ENCODE measurements at places on chromosomes 16 and 17. TPM values are rescaled to one million over a fixed set of nuclear protein-coding genes. Genes with fewer than 3 reads are reported as not detected.
A peak's percentile ranks its signal among the peaks of the same experiment; 100 is the strongest.

Gene CRISPLD2
- polyA plus RNA-seq, result 1.3 TPM

Gene PRSS36
- 0.95 TPM for polyA plus RNA-seq

Gene TRPV3
- polyA plus RNA-seq, result 9.4 TPM

Gene P2RX1
- not detected for polyA plus RNA-seq

Gene KCNG4
- polyA plus RNA-seq, result not detected

Gene XYLT1
- polyA plus RNA-seq, result 10.0 TPM

Gene CCL8
- not detected for polyA plus RNA-seq

Gene RHBDL3
- not detected for polyA plus RNA-seq

Gene JPT1
- polyA plus RNA-seq, result 67.5 TPM

Gene SEC14L1
- polyA plus RNA-seq, result 20.1 TPM

GRCh38 chr16:15502041-15502725, 67.8 kb downstream of the BMERB1 start:
- DNase-seq, result peak; percentile 21
- H3K36me3 ChIP-seq, result no peaks in the 10 kb centered on the region
- H3K27ac ChIP-seq, result no peak overlapping the region
- H3K4me1 ChIP-seq, result peaks cover 8% of the 10 kb centered on the region
- H3K27me3 ChIP-seq, result no peaks in the 10 kb centered on the region
- no peak overlapping the region for H3K4me3 ChIP-seq

DNA sequence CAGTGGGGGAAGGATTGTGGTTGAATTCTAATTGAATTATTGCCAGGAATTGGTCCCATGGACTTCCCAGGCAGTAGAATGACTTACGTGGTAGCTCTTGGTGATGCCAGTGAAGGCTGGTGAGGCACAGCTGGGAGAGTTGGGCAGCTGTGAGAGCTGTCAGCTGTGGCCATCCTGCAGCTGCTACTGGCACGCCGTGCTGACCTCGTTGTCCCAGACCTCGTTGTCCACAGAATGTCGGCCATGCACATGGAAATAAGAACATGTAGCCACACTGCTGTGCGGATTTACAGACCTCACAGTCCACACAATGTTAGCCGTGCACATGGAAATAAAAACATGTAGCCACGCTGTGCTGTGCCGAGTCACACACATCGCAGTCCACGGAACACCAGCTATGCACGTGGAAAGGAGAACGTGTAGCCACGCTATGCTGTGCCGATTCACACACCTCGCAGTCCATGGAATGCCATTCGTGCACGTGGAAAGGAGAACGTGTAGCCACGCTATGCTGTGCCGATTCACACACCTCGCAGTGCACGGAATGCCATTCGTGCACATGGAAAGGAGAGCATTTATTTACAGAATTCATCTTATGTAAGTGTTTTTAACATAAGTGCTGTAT, 59.2 kb downstream of the BANP start:
- H3K36me3 ChIP-seq, result peaks cover 10% of the 10 kb centered on the region
- no peak overlapping the region for H3K4me3 ChIP-seq
- H3K4me1 ChIP-seq, result peaks cover 11% of the 10 kb centered on the region
- DNase-seq, result no peak
- no peaks in the 10 kb centered on the region for H3K27me3 ChIP-seq

GRCh38 chr16:75097191-75097761, 19.3 kb downstream of the LDHD start:
- peaks cover 38% of the 10 kb centered on the region for H3K4me1 ChIP-seq
- no peak overlapping the region for H3K4me3 ChIP-seq
- H3K27me3 ChIP-seq, result no peaks in the 10 kb centered on the region
- H3K36me3 ChIP-seq, result peaks cover 7% of the 10 kb centered on the region

- no peak overlapping the region for H3K27ac ChIP-seq
- H3K4me1 ChIP-seq, result peaks cover 31% of the 10 kb centered on the region
- H3K4me3 ChIP-seq, result no peak overlapping the region
- no peak for DNase-seq
Observed at GRCh38 chr16:4049031-4049430, 67.2 kb downstream of the ADCY9 start.

- H3K4me1 ChIP-seq, result peaks cover 6% of the 10 kb centered on the region
- peaks cover 5% of the 10 kb centered on the region for H3K27me3 ChIP-seq
- no peak for DNase-seq
- no peak overlapping the region for H3K27ac ChIP-seq
- no peaks in the 10 kb centered on the region for H3K36me3 ChIP-seq
- H3K4me3 ChIP-seq, result peak overlapping the region; percentile 67
Observed at GRCh38 chr17:39951924-39952679, 10.7 kb upstream of the GSDMA start.

DNA sequence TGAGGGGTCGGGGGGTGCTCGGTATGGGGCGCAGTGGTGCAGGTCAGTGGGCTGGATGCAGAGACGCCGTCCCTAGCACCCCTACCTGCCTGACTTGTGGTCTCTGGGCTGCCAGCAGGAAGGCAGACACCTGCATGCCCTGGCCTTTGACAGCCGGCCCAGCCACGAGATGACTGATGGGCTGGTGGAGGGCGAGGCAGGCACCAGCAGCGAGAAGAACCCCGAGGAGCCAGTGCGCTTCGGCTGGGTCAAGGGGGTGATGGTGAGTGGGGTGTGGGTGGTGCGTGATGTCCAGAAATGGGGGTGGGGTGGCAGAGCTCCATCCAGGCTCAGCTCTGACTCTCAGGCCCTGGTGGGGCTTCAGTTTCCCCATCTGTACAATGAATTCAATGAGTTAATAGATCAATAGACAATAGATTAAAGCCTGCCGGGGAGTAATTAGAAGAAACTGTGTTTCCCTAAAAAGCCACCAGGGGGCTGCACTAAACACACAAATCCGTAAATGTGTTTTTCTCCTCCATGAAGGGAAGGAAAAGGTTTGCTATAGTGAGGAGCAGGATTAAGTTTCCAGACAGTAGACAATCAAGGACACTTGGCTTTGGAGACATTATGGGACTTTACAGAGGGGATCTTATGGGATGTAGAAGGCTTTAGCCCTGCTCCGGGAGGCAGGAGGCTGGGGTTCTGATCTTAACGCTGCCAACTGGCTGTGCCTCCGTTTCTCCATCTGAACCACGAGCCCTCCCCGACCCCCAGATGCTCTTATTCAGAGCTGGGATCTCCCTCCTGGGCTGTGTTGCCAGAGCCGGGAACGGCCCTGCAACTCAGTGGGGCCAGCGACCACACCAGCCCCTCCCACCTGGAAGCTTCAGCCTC, 2.2 kb downstream of the SLC12A3 start:
- H3K4me3 ChIP-seq, result no peak overlapping the region
- no peaks in the 10 kb centered on the region for H3K36me3 ChIP-seq
- H3K4me1 ChIP-seq, result no peaks in the 10 kb centered on the region

DNA sequence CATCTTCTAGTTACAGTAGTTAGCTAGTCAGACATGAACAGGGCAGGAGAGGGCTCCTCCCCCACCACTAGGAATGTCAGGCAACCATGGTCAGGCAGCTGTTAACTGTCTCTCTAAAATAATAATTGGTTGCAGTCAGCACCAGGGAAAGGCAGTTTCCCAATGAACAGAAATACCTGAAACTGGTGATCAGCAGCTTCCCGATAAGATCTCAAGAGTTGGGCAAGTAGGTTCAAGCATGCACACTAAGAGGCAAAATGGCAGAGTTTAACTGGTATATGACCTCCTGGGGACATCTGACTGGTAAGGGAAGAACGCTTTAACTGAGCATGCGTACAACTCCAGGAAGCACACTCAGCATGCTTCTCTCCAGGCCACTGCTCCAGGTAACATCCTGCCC, 12.6 kb upstream of the XYLT1 start:
- no peaks in the 10 kb centered on the region for H3K27me3 ChIP-seq
- no peaks in the 10 kb centered on the region for H3K36me3 ChIP-seq
- H3K4me3 ChIP-seq, result peak overlapping the region; percentile 32
- peak overlapping the region; percentile 30 for H3K27ac ChIP-seq
- peak; percentile 45 for DNase-seq

DNA sequence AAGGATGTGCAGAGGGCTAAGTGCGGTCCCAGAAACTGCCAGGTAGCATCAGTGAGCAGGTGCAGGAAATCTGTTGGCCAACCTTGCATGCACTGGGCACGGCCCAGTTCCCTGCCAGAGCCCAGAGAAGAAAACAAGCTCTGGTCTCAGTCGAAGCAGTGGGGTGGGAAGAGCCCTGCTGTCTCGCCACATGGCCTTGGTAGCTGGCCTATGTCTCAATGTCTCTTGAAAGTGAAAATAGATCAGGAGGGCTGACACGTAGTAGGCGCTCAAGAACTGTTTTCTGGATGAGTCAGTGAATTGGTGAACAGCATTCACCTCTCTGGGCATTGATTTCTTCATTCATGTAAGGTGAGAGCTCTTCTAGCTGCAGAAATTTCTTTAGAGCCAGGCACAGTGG, 90.4 kb downstream of the MARF1 start:
- H3K36me3 ChIP-seq, result no peaks in the 10 kb centered on the region
- no peak overlapping the region for H3K4me3 ChIP-seq
- H3K27me3 ChIP-seq, result no peaks in the 10 kb centered on the region
- no peak for DNase-seq
- no peak overlapping the region for H3K27ac ChIP-seq

DNA sequence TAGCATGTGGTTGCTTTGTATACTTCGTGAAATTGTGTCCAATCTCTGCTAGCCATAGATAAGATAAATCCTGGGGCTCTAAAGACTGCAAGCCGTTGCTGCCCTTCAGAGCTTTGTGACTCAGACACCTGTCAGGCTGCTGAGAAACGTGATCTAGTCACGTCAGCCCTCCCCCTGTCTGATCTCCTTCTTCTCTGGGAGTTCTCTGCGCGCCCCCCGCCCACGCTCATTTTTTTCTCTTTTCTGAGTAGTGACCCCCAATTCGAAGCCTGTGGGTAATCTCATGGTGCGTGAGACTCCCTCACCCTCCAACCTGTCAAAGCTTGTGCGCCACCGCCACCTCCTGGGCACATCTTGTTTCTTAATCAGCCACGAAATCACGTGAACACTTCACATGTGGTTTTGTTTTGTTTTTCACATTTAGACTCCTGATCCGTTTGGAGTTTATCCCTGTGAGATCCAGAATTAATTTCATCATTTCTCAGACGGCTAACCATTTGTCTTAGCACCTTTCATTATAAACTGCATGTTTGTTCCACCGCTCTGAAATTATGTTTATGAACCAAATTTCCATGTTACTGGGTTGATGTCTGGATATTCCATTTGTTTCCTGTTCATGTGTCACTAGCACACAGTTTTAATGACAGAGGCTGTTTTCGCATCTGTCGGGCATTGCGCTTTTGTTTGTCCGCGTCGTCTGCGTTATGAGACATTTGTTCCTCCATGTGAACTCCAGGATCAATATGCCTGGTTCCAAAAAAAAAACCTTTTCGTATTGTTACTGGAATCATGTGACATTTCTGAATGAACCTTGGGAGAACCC, 977 bp upstream of the ZNF778 start:
- peaks cover 3% of the 10 kb centered on the region for H3K36me3 ChIP-seq
- DNase-seq, result peak; percentile 32
- no peaks in the 10 kb centered on the region for H3K27me3 ChIP-seq
- H3K27ac ChIP-seq, result peak overlapping the region; percentile 89
- H3K4me1 ChIP-seq, result peaks cover 9% of the 10 kb centered on the region

DNA sequence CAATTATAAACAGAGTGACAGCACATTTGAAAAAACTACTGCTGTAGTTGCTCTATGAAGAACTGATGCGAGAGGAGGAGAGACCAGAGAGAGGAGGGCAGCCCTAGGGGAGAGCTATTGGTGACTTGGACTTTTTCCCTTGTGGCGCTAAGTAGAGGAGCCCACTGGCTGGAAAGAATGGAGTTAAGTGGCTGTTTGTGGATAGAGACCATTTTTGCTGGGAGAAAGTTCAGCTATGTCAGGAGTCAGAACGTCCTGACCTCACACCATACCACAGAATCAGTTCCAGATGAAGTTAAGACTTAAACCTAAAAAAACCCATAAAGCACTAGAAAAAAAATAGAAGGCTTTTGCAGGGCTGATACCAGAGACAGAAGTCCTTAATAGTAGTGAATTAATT, 2.0 kb downstream of the POLR2A start:
- peaks cover 25% of the 10 kb centered on the region for H3K4me1 ChIP-seq
- H3K27ac ChIP-seq, result peak overlapping the region; percentile 4
- peak overlapping the region; percentile 83 for H3K4me3 ChIP-seq
- no peak for DNase-seq
- no peaks in the 10 kb centered on the region for H3K27me3 ChIP-seq

- no peak overlapping the region for H3K4me3 ChIP-seq
- peaks cover 10% of the 10 kb centered on the region for H3K36me3 ChIP-seq
Observed at GRCh38 chr17:17701658-17702057, 20.4 kb downstream of the RAI1 start.

DNA sequence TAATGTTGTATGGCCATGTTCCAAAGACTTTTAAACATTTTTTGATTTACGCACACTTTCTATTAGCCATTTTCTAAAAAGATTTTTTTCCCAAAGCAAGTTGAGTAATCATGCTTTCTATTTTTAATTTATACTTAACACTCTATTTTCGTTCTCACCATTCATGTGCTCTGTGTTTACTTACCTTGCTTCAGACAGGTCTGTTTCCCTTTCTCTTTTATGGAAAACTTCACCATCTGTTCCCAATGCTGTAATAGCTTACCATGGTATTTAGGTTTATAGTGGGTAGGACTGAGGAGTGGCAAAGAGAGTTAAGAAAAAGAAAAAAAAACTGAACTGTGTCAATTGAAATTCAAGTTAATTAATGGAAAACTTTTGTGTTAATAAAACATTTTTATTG, 37.5 kb upstream of the KCNJ16 start:
- no peak for DNase-seq
- no peaks in the 10 kb centered on the region for H3K27me3 ChIP-seq
- no peak overlapping the region for H3K4me3 ChIP-seq
- no peaks in the 10 kb centered on the region for H3K36me3 ChIP-seq
- H3K4me1 ChIP-seq, result no peaks in the 10 kb centered on the region

DNA sequence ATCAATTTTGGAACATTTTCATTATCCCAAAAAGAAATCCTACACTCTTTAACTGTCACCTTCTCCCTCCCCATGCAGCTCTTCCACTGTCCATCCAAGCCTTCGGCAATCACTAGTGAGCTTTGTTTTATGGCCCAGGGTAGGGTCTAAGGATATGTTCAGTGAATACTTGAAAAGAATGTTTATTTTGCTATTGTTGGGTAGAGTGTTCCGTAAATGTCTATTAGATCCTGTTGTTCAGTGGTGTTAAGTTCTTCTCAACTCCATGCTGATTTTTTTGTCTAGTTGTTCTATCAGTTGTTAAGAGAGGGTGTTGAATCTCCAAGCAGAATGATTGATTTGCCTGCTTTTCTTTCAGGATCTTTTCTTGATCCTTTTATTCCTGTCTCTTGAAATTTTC, 29.9 kb downstream of the SPECC1 start:
- H3K4me3 ChIP-seq, result no peak overlapping the region
- H3K27ac ChIP-seq, result no peak overlapping the region
- H3K36me3 ChIP-seq, result no peaks in the 10 kb centered on the region
- H3K4me1 ChIP-seq, result no peaks in the 10 kb centered on the region
- H3K27me3 ChIP-seq, result peaks cover 8% of the 10 kb centered on the region

GRCh38 chr16:65657556-65657955, 535.7 kb upstream of the CDH11 start:
- H3K36me3 ChIP-seq, result no peaks in the 10 kb centered on the region
- no peak overlapping the region for H3K27ac ChIP-seq
- peaks cover 37% of the 10 kb centered on the region for H3K4me1 ChIP-seq
- H3K4me3 ChIP-seq, result no peak overlapping the region
- H3K27me3 ChIP-seq, result no peaks in the 10 kb centered on the region
